ENCODE measurements at places on chromosomes 1 and 21.

DNA sequence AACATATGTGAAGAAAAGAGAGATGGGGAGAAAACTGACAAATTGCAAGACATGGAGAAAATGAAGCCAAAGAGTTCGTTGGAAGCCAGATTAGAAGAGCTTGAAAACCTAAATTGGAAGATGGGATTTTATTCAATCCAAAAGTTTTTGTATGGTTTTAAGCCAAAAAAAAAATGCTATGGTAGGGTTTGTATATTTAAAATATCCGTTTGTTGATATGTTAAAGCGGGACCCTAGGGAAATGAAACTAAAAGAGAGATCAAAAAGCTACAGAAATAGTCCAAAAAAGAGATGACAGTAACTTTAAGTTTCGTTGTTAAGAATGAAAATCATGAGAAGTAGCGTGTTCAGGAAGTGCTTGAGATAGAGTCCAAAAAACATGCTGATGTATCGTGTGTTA, 617.7 kb upstream of the ADGRL2 start:
- DNase-seq, result no peak

DNA sequence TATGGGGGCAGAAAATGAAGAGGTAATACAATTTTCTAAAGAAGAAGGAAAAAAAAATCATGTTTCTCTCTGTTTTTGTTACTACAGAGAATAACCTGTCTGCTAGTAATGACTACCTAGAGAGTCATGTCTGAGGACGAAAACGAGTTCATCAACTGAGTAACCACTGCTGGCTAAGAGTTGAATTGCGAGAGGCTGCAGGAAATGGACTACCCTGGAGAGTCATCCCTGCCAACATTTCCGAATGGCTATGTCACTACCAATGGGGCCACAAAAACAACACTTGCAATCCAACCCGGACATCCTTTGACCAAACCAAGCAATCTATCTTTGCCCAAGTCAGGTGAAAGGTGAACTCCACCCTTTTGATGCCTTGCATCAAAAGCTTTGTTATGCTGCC, 120.6 kb downstream of the FCRL5 start:
- no peak for DNase-seq

DNA sequence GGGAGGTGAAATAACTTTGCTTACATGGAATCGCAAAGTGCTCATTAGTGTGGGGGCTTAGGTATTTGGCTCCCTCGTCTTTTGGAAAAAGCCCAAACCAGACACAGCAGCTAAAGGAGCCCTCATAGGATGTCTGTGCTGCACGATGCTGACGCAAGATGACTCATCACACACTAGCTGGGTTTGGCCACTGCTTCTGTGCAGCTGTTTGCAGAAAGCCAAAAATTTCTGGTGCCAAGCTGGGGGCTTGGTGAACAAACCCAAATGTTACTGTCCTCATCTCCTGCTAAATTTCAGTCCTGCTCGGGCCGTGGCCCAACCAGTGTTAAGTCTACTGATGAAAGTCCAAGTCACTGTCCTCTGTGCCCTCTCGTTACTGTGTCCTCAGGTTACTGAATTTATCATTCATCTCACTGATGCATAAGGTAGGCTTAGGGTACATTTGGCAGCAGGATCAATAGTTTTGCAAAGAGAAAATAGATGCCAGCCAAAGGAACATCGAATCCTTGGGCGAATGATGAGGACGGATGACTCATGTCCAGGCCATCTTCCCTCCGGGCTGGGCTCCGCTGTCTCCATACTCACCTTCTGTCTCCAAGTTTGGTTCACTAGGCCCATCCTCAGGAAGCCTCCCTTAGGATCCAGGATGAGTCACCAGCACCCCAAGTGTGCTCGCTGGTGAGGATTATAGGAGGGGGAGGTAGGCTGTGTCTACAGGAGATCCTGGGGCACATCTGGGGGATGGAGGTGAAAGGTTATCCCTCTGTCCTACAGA, 177.7 kb downstream of the ADSS2 start:
- no peak for DNase-seq

GRCh38 chr1:216183007-216183406, 240.2 kb downstream of the USH2A start:
- no peak for DNase-seq

GRCh38 chr1:239795304-239795703, 296.4 kb upstream of the FMN2 start:
- no peak for DNase-seq

DNA sequence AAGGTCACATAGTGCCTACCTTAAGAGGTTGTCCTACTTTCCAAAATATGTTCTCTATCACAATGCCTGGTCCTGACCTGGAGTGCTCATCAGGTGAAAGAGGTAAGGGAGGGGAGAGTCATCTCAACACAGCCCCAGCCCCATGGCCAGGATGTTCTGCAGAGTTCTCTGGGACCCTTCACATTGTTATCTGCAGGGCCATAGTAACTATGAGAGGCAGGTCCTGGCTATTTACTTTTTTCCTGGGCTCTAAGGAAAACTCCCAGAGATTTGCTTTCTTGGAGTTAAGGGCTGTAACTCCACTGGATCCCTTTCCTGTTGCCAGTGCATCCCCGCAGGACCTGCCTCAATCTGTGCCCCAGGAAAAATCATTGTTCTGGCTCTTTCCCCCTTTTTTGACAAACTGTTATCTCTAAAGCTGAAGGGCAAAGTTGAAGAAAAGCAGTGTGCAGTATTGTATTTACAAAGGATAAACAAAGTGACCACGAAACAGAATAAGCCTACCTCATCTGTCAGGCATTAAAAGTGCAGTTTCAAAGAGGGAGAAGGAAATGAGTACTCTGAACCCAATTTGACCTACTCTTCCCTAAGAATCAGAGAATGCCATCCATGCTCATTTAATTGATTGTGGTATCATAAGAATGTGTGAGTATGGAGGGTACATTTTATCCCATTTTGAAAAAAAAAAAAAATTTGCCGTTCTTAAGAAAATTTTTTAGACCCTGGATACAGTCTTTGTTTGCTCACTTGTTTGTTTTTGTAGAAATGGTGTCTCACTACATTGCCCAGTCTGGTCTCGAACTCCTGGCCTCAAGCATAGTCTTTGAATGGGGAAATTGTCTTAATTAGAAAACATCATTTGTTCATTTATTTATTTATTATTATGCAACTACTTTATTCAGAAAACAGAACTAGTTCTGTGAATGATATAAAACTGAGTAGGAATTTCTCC, 149.6 kb downstream of the RHOU start:
- no peak for DNase-seq

GRCh38 chr1:44035726-44036408, 4.6 kb upstream of the SLC6A9 start:
- DNase-seq, result no peak

GRCh38 chr1:89995598-89996449, 914 bp downstream of the ZNF326 start:
- DNase-seq, result no peak

- DNase-seq, result no peak
Measured at GRCh38 chr1:35408925-35409324, 140.4 kb downstream of the ZMYM4 start.

GRCh38 chr1:16915627-16915973, 6.1 kb upstream of the CROCC start:
- no peak for DNase-seq

DNA sequence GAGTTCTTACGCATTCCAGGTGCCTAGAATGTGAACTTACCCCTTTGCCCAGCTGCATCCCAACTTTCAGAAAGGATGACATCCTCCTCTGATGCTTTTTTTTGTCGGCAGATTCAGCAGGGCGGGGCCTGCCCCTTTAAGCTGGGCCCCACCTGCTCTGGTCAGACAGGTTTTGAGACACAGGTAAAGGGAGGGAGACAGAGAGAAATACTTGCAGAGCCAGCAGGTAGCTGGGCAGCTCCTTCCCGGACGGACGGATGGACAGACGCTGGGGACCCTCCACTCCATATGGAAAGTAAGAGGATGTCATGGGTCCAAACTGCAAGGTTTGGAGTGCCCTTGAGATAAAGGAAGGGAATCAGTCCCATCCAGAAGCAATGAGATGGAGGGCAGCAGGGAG, at the start of gene TMEM79:
Gene TMEM79, plus strand, starts transcription at position 214 of the 400 bp plus-strand sequence. CDS start 902 bp downstream, outside the sequence.
- no peak for DNase-seq

GRCh38 chr1:205068001-205068400, 16.3 kb downstream of the TMEM81 start:
- no peak for DNase-seq

DNA sequence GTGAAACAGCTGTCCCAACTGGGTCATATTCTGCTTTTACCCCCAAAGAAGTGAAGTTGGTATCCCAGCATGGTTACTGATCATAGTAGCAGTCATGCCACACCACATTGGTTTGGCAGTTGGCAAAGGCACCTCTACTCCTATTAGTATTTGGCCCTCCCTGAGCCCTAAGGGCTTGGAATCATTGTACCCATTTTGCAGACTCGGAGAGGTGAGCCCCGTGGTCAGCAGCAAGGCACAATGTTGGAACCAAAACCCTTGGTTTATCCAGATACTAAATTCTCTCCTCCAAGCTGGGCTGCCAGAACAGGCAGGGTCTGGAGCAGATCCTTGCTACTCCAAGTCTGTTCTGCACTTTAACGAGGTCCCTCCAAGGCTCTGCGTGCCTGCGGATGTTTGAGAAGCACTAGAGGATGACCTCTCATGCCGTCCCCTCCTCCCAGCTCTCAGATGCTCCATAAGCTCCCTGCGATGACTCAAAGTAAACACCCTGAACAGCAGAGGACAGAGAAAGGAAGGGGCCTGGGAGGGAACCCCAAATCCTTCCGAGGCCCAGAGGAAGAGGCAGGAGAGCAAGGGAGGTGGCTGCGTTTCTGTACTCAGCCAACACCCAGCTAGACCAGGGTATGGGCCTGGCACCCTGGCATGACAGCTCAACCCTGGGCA, 89.3 kb downstream of the PAX7 start:
- no peak for DNase-seq

DNA sequence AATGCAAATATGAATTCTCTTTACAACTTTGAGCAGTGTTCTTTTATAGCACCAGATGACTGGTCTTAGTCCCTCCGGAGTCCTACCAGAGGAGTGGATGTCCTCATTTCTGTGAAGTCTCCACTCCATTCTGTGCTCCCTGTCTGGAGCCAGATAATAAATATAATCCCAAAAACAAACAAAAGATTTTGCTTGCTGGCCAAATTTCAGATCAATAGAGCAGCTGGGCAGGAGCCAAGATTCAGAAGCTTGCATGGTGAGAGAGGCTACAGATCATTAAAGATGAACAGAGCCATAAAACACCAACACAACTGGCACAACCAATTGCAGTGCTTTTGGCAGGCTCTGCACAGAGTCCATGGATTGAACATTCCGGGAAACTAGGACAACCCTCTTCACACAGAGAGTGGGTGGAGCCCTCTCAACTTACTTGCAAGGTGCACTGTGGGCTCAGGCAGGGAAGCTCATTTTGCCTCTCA, 231.5 kb upstream of the SNX7 start:
- no peak for DNase-seq

- DNase-seq, result no peak
Measured at GRCh38 chr1:100266741-100267140, 725 bp downstream of the RTCA start.

GRCh38 chr1:149917571-149918144, at the start of gene SV2A:
Gene SV2A (minus strand): TSS chr1:149917844. CDS start chr1:149913840, 4,004 bp downstream.
- peak; percentile 10 for DNase-seq

DNA sequence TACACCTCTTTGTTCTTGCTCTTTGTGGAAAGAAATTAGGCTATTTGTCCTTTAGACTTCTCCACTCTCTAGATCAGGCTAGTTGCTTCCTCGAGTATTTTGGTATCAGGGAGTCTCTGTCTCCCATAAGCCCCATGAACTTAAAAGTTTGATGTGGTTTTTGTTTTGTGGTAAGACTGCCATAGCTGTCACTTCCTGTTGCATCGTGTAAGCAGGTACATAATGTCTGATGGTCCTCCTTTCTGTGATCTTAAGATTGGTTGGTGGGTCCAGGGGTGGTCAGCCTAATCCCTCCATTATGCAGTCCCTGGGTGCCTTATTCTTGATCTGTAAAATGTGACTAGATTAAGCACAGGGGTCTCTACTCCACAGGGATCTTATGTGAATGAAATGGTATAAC, 23.1 kb downstream of the CD53 start:
- no peak for DNase-seq

DNA sequence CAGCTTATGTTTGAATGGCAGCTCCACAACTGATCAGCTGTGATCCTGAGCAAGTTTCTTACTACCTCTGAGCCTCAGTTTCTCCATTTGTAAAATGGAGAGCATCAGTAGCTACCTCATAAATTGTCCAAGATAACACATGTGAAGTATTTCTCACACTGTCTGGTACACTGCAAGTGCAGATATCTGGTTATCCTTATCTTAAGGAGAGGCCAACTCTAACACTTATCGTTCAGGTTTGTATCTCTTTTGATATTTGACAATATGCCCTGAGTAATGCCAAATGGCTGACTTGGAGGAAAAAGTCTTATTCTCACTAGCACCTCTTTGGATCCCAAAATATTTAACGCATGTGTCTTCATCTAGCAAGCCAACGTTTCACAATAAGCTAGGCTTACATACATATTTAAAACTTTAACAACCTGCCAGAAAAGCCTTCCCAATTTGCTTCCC, 2.7 kb downstream of the CSRP1 start:
- no peak for DNase-seq

- DNase-seq, result no peak
Measured at GRCh38 chr1:31306278-31306677, 9.4 kb downstream of the ZCCHC17 start.

GRCh38 chr1:244092293-244092963, 41.3 kb downstream of the ZBTB18 start:
- DNase-seq, result no peak

GRCh38 chr1:234865171-234866006, 255.4 kb upstream of the IRF2BP2 start:
- no peak for DNase-seq

DNA sequence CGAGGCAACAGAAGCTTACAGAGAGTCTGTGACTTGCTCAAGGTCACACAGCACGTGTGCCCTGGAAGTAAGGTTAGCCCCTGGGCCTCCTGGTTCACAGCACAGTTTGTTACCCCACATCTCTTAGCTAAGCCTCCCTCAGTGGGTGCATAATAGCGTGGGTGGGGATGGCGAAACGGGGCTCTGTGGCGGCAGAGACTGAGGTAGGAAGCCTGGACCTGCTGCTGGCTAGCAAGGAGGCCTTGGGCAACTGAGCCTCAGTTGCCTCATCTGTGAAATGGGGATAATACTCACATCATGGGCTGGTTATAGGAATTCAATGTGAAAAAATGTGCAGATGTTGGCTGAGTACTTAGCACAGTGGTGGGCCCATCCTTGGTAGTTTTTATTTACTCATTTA, 596 bp downstream of the PADI4 start:
- DNase-seq, result no peak

DNA sequence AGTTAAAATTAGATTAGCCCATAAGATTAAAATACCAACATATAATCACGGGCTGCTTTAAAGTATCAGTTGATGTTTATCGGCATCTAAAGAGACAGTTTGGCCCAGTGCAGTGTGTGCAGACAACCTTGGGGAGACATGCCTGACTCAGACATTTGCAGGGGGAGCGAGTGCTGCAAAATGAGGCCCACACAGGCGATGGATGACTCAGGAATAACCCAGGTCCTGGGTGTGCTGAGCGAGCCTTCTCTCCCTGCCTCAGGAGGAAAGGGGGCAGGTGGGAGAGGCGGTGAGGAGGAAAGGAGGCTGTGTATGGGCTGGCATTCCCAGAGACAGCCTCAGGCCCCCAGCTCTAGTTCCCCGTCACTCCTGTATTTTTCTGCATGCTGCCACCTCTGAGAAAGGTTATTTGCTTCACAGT, 9.0 kb downstream of the SLC9A1 start:
- no peak for DNase-seq

Measured in stimulated activated CD8-positive, alpha-beta memory T cell treated with anti-CD3 and anti-CD28 coated beads, Interleukin-15, amount 100 ng/mL, for 48 hours (primary cell).